Stimulated activated CD4-positive, alpha-beta T cell treated with anti-CD3 and anti-CD28 coated beads, Interleukin-15, amount 100 ng/mL, for 1 hour (primary cell): ENCODE measurements at places on chromosomes 5 and 9.

DNA sequence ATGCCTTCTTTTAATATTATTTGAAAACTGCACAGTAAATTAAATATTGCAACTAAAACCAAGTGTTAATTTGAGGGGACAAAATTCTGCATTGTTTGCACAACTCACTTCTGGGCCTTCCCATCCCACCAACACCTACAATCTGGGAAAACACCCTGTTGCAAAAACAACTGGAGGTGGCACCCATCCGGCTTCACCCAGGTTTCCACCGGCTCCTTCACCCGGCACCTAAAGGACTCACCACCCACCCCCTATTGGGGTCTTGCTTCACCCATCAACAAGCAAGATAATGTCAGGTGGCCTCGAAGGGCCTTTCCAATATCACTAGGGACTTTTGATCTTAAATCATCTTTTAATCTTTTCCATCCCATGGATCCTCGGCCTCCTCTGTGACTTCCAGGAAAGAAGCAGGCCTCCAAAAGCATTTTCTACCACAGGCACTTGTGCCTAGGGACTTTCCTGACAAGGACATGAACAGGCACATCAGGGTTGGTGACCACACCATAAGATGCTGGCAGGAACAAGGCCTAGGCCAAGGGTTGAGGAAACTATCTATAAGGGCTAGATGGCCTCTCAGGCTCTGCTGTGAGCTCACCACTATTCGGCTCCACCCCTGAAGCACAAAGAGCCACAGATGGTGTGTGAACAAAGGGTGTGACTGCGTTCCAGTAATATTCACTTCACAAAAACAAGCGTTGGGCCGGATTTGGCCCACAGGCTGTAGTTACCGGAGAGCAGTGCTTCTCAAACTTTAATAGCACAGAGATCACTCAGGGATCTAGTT lies 205.1 kb downstream of the AUH start:
- no peak for DNase-seq

DNA sequence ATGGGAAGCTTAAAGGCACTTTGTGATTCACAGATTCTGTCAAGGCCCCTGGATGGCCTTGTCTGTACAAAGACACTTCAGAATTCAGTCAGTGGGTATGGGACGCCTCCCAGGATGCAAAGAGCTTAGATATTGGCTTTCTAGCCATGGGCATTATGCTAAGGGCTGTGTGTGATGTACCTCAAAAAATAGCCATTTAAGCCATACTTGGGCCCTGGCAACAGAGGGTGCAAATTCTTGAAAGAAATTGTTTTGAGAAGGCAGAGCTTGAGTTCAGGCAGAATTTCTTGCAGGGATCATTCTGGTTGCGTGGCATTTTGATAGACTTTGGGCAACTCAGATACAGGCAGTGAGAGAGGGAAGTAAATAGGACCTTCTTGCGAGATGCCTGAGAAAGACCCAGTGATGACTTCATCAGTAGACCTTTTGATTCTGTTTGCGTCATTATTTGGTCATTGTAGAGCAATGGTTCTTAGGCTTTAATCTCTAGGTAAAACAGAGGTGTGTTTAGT lies 3.9 kb downstream of the CYFIP2 start:
- no peak for DNase-seq

- DNase-seq, result no peak
Measured at GRCh38 chr9:121997791-121998190, 95.3 kb downstream of the TTLL11 start.

- no peak for DNase-seq
Measured at GRCh38 chr5:95619096-95619495, 791 bp upstream of the GPR150 start.

DNA sequence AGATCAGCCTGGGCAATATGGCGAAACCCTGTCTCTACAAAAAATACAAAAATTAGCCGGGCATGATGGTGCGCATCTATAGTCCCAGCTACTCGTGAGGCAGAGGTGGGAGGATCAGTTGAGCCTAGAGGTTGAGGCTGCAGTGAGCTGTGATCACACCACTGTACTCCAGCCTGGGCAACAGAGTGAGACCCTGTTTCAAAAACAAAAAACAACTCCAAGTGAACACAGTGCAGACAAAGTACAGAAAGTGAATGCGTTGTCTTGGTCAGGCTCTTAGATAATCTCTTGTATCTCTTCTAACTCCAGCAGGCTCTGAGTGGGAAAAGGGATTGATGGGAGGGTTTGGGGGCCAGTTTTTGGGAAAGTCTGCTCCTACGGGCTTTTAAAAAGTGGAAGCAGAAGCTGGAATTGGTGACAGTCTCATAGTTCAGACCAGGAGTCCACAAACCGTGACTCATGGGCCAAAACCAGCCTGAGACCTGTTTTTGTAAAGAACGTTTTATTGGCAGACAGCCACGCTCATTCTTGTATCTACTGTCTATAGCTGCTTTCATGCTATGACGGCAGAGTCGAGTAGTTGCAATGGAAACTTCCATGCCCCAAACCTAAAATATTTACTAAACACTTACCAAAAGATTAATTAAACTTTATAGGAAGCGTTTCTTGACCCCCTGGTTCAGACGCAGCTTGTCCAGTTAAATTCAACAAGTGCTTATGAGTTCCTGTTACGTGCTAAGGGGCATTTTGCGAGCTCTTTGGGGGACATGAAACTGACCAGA lies 32.9 kb downstream of the NDST1 start:
- DNase-seq, result no peak

- no peak for DNase-seq
Measured at GRCh38 chr5:151128817-151129216, 28.8 kb downstream of the ANXA6 start.

DNA sequence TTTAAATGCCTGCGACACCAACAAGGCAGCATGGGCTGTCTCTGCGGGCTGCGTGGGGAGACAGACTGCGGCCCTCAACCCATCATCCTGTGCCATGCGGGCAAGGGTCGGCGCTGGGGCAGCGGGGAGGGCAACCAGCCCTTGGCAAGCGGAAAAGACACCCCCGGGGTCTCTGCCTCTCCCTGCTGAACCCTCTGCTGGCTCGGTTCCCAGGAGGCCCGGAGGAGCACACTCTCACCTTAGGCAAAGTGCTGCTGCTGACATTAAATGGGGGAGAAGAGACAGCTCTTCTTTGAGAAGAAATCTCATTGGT lies 129.6 kb upstream of the PPP1R26 start:
- DNase-seq, result no peak

DNA sequence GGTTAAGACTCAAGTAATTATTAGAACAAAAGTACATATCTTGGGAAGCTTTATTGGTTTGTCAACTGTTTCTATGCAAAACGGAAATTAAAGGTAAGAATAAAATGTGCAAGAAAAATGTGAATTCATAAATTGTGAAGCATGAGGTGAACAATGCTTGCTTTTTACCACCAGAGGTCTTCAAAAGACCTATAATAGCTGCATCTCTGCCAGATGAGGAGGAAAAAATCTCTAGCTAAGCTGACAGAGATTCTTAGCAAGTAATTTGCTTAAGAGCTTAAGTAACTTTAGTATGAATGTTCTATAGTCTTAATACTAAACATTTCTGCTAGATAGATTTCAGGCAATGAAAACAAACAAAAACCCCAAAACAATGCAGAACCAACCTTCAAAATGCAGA lies 54.1 kb downstream of the MRPS30 start:
- no peak for DNase-seq

GRCh38 chr9:7042124-7042523 lies 284.4 kb downstream of the KDM4C start:
- DNase-seq, result no peak

- DNase-seq, result no peak
Measured at GRCh38 chr5:6734781-6735180, 21.5 kb downstream of the TENT4A start.

DNA sequence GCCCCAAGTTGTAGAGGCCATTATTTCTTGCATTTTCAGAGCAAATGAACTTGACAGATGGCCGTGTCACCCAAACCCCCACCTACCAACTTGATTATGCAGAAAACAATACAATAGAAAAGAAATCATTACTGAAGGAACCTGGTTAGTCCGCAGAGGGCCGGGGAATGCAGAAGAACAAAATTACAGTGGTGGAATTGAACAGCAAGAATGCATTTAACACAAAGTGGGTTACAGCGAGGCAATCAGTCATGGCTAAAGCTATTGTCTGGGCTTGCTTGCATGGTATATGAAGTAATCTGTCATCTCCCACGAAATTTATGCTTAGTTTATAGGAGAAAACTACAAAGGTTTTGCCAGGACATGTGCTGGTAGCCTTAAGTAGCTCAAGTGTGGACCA lies 238.3 kb upstream of the IRX1 start:
- no peak for DNase-seq

DNA sequence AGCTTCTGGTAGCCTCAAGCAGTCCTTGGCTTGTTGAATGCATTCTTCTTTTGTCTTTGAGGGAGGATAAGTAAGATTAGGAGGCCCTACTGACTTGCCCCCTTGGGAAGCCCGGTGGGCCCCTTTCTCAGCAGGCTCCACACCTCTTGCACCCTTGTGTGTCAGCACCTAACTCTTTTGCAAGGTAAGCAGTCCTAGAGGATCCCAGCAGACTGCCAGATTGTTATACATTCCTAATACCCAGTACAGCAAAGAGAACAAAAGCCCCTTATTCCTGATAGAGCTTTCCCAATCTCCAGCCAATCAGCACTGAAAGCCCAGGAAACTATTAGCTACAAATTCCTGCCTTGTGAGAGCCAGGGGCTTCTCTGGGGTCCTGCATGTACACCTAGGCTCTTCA lies 152.8 kb downstream of the RAB3C start:
- DNase-seq, result no peak

GRCh38 chr5:138233280-138233679 lies 20.2 kb upstream of the CDC23 start:
- no peak for DNase-seq

DNA sequence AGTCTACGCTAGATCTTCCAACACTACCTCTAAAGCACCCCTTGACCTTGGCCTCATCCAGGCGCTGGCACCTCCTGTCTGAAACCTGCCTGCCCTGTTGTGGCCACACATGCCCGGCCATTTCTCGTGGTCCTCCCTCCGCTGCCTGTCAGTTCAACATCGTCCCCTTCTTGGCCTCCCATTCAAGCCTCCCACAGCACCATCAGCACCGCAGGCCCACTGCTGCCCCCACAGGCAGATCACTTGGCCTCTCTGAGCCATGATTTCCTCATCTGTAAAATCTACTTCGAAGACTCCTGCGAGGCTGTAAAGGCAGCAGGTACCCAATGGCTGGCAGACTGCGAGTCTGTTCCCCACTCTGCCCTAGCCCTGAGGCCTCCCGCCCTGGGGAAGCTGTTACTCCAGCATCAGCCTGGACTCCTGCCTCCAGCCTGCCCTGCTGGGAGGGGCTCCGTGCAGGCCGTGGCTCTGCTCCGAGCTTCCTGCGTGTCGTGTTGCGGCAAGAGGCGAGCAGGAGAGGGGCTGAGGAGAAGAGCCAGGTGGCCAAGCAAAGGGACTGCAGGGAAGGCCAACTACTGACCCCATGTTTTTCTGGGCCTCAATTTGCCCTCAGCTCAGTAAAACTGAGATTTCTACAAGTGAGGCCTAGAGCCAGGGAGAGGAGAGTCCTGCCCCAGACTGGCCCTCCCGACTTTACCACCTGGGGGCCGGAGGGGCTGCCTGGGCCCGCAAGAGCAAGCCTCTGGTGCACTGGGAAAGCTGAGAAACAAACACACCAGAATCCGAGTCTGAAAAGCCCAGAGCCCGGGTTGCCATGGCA lies 70.5 kb upstream of the LRRTM2 start:
- no peak for DNase-seq

DNA sequence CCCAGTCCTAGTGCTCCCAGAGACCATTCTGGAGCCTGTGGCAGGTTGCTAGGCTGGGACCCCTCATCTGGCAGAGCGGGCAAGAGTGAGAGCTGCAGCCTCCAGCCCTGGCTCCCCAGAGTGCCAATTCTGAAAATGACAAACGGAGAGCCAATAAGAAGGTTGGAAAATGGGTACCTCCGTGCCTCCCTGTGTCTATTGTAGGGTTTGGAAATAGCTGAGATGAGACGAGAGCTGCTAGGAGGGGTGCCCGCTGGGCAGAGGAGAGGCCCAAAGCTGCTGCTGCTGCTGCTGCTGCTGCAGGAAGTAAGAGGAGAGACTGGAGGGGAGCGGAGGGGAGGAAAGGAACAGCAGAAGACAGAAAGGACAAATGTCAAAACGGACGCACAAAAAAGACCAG lies 36.0 kb upstream of the FUBP3 start:
- no peak for DNase-seq

- DNase-seq, result no peak
Measured at GRCh38 chr9:121671612-121672155, 20.2 kb downstream of the DAB2IP start.

DNA sequence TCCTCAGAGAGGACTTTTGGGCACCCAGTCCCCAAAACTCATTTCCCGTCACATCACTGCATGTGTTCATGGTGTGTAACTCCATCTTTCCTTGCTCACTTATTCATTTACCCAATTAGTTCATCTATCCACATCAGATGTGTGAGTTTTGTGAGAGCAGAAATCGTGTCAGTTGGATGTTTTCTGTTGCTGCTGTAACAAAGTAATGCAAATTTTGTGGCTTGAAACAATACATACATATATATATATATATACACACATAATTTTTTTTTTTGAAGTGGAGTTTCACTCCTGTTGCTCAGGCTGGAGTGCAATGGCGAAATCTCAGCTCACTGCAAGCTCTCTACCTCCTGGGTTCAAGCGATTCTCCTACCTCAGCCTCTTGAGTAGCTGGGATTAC lies 70.5 kb upstream of the BOD1 start:
- DNase-seq, result no peak

DNA sequence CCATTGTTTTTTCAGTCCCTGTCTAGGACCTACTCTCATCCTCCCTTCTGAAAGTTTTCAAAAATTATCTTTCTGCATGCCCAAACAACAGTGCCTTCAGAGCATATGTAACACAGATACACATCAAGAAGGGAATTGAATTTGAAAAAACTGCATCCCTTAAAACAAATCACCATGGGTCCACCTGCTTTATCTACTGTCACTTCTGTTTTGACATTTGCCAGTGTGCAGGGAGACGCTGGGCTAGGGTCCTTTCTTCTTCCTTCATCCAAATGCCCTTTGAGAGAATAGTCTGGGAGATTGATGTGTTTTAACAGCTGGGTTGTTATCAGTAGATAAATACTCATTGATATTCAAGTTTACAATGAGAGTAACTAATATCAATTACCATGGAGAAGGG lies 1630.1 kb downstream of the MAT2B start:
- no peak for DNase-seq

GRCh38 chr5:104095527-104095926 lies 532.9 kb upstream of the NUDT12 start:
- no peak for DNase-seq

DNA sequence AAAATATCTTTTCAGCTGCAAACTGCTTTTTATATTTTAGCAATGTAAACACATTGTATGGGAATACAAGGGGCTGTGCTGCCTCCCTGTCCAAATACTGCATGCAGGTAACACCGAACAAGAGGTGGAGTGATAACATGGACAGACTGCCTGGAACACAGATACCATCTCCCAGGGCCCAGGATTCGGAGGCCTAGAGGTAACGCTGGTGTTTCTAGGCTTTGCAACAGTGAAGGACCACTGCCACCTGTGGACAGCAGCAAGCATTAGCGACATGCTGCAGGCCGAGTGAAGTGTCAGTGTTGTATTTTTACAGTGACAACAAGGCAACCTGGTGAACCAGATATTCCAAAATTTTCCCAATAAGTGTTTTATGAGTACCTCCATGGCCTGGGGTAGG lies 379.1 kb downstream of the DMRT2 start:
- DNase-seq, result no peak
